ENCODE measurements at places on chromosomes 2 and 18. TPM values are rescaled to one million over a fixed set of nuclear protein-coding genes. Genes with fewer than 3 reads are reported as not detected.

Gene PGAP1
- total RNA-seq = 33.9 TPM

Gene PHOSPHO2
- 4.2 TPM for total RNA-seq

Gene RNF103
- total RNA-seq = 8.7 TPM

Gene ARHGAP28
- total RNA-seq = not detected

Gene CD207
- total RNA-seq = not detected

Gene GPR45
- total RNA-seq = not detected

Gene GEN1
- 37.1 TPM for total RNA-seq

Gene PLB1
- total RNA-seq = 1.4 TPM

Gene RAMP1
- total RNA-seq = 5.9 TPM

Gene KRCC1
- 20.4 TPM for total RNA-seq

Gene SEMA4C
- 21.0 TPM for total RNA-seq

Gene GALNT13
- total RNA-seq = 0.55 TPM

Gene NBEAL1
- 15.7 TPM for total RNA-seq

Gene NAGK
- 75.3 TPM for total RNA-seq

Gene FBXO15
- 2.4 TPM for total RNA-seq

Gene C1GALT1C1L
- total RNA-seq = not detected

Gene POTEC
- not detected for total RNA-seq

Gene RAD51AP2
- total RNA-seq = not detected

Gene CXCR2
- total RNA-seq = not detected

Gene SMAD7
- total RNA-seq = 23.8 TPM

Gene UGT1A5
- not detected for total RNA-seq

Gene DSG4
- not detected for total RNA-seq

Gene FAM237A
- total RNA-seq = not detected

Gene SPR
- 0.79 TPM for total RNA-seq

Gene TUBA3E
- total RNA-seq = not detected

Gene MGAT4A
- 76.2 TPM for total RNA-seq

Gene CDH7
- total RNA-seq = not detected

Gene LRRTM1
- not detected for total RNA-seq

Gene LOXHD1
- 0.63 TPM for total RNA-seq

Gene MC2R
- total RNA-seq = not detected

Gene ANKRD23
- total RNA-seq = 17.2 TPM

Gene LAMA3
- total RNA-seq = 0.63 TPM

Gene MTHFD2
- total RNA-seq = 164 TPM

Gene HOXD12
- total RNA-seq = not detected

Gene IHH
- not detected for total RNA-seq

Gene FAM228B
- total RNA-seq = 6.9 TPM

Gene STPG4
- 0.21 TPM for total RNA-seq

Gene AKAIN1
- not detected for total RNA-seq

Gene SERPINB7
- total RNA-seq = not detected

Gene RTKN
- total RNA-seq = 0.37 TPM

Gene C2orf78
- total RNA-seq = not detected

Gene NCOA1
- total RNA-seq = 14.7 TPM

Gene GALNT14
- total RNA-seq = not detected

Gene RNF152
- not detected for total RNA-seq
